ENCODE measurements at places on chromosomes 3 and 15.

DNA sequence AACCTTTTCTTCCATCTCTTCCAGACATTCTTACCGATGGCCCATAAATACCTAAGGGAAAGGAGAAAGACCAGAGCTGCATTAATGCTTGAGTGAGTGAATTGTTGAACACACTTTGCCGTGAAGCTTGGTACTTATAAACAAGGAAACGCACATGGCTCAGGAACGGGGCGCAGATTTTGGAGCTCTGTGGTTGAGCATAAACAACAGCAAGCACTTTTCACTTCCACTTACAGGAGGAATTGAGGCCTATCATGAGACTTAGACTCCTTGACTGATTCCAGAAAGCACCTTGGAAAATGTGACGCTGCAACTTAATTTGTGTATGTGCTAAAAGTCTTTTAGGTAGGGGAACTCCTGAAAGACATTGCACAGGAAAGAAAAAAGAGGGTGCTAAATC, 197.5 kb upstream of the FEZF2 start:
- no peak for ATAC-seq

- ATAC-seq, result peak; percentile 88
These were observed 41.1 kb downstream of the LIMD1 start for GRCh38 chr3:45635475-45636256.

- ATAC-seq, result no peak
These were observed 2.1 kb upstream of the ARMC8 start for GRCh38 chr3:138184994-138185393.

DNA sequence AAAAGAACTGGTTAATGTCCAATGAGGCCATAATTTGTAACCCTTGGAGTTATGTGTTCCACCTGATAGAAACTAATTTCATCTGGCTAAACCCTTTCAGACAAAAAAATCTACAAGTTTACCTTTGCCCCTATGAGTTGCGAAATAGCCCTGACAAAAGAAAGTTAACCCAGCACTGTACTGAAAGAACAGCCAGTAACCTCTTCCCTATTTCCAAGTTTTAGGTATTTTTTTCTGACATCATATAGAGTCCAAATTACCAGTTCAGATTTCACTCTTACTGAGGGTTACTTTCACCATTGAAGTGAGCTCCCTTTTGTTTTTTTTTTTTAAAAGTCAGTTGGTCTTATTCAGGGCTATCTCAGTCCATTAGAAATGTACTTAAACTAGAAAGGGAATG, 42.8 kb upstream of the PTPRG start:
- ATAC-seq, result no peak

GRCh38 chr3:45921158-45922038, 21.9 kb upstream of the CXCR6 start:
- no peak for ATAC-seq

- ATAC-seq, result no peak
These were observed 125.1 kb upstream of the SLC25A36 start for GRCh38 chr3:140816372-140817195.

DNA sequence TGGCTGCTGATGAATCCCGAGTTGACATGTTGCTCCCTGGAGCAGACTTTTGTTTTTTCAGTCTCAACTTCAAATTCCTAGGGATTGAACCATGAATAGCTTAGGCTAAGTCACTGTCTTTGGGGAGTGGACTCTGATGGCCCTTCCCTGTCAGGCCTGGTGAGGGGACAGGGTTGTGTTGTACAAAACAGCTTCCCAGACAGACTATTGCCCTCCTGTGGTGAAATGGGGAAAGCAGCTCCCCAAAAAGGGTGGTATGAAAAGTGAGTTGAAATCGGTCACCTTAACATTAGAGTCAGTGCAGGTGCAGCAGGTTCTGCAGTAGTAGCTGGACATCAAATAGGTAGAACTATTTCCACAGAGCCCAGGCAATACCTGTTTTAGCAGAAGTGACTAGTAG, 775.6 kb downstream of the ROBO2 start:
- ATAC-seq, result no peak

- no peak for ATAC-seq
These were observed 196.2 kb downstream of the TUSC7 start for GRCh38 chr3:116905794-116906193.

Measured in gastroesophageal sphincter (tissue), 4 donors.